ENCODE measurements at places on chromosomes 5 and 9. TPM values are rescaled to one million over a fixed set of nuclear protein-coding genes. Genes with fewer than 3 reads are reported as not detected.

Gene ADAMTSL1
- total RNA-seq, result 0.40 TPM

Gene DDX4
- not detected for total RNA-seq

Gene STPG3
- total RNA-seq, result not detected

Gene LECT2
- total RNA-seq, result not detected

Gene SPINK7
- total RNA-seq, result not detected

Gene FCN1
- total RNA-seq, result not detected

Gene RLN1
- total RNA-seq, result not detected

Gene TPPP
- total RNA-seq, result 0.54 TPM

Gene SOHLH1
- total RNA-seq, result not detected

Gene TMC1
- total RNA-seq, result not detected

Gene OR13F1
- total RNA-seq, result not detected

Gene SLC36A3
- not detected for total RNA-seq

Gene BAAT
- total RNA-seq, result 0.14 TPM

Gene RLN2
- total RNA-seq, result not detected

Gene SLC34A3
- not detected for total RNA-seq

Gene NOP16
- total RNA-seq, result 49.4 TPM

Gene MEGF10
- 0.02 TPM for total RNA-seq

Gene SV2C
- not detected for total RNA-seq

Gene EIF4E1B
- total RNA-seq, result not detected

Gene MARCOL
- 3.8 TPM for total RNA-seq

Gene PKD2L2
- not detected for total RNA-seq

Gene EPB41L4A
- not detected for total RNA-seq

Gene GLRA1
- not detected for total RNA-seq

Gene CCNO
- 8.0 TPM for total RNA-seq

Gene FXN
- total RNA-seq, result 15.5 TPM

Gene CENPP
- total RNA-seq, result 7.4 TPM

Gene FOXD4L4
- 0.07 TPM for total RNA-seq

Gene KIF24
- 2.5 TPM for total RNA-seq

Gene AK8
- total RNA-seq, result 0.42 TPM

Gene EMB
- total RNA-seq, result 23.4 TPM

Gene ARL10
- total RNA-seq, result not detected

Gene SKP1
- total RNA-seq, result 412 TPM

Gene DOCK8
- total RNA-seq, result 0.69 TPM

Gene PCA3
- not detected for total RNA-seq

Gene PCDHGC3
- total RNA-seq, result 7.0 TPM

Gene CEL
- total RNA-seq, result 0.26 TPM

Gene CDX1
- total RNA-seq, result not detected

Gene TAF11L10
- not detected for total RNA-seq

Gene WHRN
- total RNA-seq, result 7.2 TPM

Gene PIP5K1B
- total RNA-seq, result 3.4 TPM

Gene DOLPP1
- 17.1 TPM for total RNA-seq

Gene BTNL3
- not detected for total RNA-seq

Measured in NCI-H460 (cell line).